ENCODE measurements at places on chromosomes 1 and 21.

GRCh38 chr1:236059011-236059410, 5.9 kb downstream of the NID1 start:
- DNase-seq, result no peak

DNA sequence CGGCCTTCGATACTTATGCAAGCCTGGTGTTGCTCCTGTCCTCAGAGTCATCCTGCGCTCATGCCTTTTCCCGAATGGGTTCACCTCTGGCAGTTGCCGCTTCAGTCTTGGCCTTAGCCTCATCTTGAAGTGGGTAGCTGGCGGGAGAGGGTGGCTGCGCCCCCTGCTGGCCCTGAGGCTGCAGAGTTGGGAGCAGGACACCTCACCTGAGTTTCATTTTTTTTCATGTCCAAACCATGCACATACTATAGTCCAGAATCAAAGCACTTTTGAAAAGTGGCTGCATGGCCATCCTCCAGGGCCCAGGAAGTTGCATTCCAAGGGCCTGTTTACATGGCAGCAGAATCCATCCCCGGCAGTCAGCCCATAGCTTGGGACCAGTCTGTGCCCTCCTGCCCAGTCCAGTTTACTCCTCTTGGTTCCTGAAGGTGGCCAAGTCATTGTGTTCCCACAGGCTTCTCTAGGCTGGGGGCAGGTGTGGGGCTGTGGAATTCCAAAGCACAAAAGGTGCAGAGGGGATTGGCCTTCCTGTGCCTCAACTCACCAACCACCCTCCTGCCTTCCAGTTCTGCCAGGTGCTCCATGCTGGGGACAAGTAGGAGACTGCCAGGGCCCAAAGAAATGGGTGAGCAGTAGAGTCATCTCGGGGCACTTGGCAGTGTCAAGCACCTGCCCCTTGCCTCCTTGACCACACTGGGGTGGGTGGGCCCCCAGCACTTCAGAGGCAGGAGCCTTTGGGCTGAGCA, 44.0 kb downstream of the YARS1 start:
- peak; percentile 90 for DNase-seq

- no peak for DNase-seq
Measured at GRCh38 chr1:32052887-32053286, 19.9 kb upstream of the TMEM39B start.

GRCh38 chr1:70778056-70778762, 269.4 kb downstream of the PTGER3 start:
- no peak for DNase-seq

- no peak for DNase-seq
Measured at GRCh38 chr1:43796111-43796581, 88.8 kb downstream of the ST3GAL3 start.

- DNase-seq, result no peak
Measured at GRCh38 chr1:248631354-248632008, 3.4 kb downstream of the OR2T11 start.

GRCh38 chr1:155166471-155167165, 6.5 kb downstream of the KRTCAP2 start:
- DNase-seq, result peak; percentile 2

- DNase-seq, result no peak
Measured at GRCh38 chr1:194047206-194047605, 860.8 kb upstream of the B3GALT2 start.

GRCh38 chr1:162475539-162476185, 22.0 kb upstream of the UHMK1 start:
- DNase-seq, result no peak

DNA sequence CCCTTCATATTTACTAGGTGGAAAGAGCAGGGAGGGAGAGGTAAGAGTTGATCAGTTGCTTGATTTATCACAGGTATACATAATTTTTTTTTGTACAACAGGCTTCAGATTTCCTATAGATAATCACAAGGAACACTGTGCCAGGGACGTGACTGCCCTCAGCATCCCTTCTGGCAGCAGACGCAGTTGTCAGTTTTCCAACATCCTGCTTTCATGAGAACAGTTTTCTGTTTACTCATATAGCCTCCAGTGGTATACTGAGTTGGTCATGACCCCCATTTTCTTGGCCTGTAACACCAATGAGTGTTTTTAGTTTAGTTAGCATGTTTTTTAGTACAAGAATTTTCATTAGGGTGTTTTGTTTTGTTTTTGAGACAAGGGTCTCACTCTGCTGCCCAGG, 37.9 kb upstream of the PTPRF start:
- no peak for DNase-seq

DNA sequence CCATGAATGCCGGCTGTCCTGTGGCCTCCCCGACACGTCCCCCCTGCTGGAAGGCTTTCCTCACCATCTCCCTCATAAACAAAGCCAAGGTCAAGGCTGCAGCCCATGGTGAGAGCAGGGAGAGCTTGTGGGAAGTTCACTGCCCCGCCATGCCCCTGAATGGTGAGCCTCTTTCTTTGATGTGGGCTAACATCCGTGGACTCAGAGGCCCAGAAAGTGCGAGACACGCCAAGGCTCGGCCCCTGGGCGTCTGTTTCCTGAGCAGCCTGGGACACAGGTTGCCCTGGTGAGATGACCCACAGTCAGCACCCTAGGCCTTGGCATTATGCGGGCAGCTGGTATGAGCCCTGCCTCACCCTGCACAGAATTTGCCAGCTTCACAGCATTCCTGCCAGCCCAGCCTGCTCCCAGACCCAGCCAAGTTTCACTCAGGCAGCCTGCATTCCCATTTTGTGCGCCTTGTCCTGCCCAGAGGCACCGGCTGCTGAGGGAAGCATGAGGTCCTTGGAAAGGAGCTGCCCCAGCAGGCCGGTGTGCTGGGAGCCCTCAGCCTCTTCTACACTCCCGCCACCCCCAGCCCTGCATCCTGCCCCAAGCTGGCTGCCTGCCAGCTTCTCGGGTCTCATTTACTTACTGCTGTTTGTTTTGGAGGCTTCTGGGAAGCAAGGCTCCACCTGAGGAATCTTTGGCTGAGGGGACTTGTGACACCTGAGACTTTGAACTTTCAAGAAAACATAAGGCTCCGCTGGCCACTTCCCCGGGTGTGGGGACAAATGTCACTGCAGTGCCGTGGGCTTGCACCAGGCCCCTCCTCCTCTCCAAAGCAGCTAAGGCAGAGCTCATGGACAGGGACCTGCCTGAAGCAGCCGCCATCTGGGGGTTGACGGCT, 31.9 kb downstream of the NEK2 start:
- peak; percentile 62 for DNase-seq

- DNase-seq, result no peak
Measured at GRCh38 chr1:155607708-155608107, 2.3 kb upstream of the MSTO1 start.

- DNase-seq, result no peak
Measured at GRCh38 chr1:15028102-15028501, 125.4 kb upstream of the TMEM51 start.

DNA sequence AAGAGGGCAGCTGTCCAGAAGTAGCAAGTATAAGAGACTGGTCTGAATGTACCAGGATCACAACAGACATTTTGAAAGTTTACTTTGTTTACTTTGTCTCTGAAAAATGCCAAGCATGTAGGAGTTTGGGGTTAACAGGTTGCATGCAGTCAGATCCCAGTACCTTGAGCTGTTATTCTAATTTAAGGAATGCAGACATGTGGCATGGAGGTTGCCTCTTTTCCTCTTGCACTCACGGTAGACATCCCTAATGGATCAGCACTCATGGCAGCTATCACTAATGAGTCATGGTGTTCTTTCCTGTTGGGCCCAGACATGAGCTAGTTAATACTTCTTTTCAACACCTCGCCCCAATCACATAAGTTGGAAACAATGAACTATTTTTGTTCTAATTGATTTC, 67.3 kb downstream of the GADD45A start:
- DNase-seq, result no peak

DNA sequence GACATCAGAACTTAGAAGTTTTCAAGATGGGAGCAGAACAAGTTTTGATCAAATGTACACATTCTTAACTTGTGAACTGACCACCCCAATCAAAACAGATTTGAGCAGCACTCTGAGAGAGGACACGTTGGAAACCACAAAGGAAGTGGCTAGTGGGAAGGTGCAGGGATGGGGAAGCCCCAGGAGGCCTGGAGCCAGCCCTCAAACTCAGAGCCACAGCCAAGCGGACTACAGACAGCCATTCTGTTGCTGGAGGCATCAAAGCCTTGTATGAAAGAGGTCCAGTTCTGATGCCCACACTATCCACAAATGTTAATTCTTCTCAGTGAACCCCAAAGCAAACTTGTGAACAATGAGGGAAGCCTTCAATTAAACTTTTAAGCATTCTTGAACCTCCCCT, 143.6 kb upstream of the RAB4A start:
- DNase-seq, result no peak

DNA sequence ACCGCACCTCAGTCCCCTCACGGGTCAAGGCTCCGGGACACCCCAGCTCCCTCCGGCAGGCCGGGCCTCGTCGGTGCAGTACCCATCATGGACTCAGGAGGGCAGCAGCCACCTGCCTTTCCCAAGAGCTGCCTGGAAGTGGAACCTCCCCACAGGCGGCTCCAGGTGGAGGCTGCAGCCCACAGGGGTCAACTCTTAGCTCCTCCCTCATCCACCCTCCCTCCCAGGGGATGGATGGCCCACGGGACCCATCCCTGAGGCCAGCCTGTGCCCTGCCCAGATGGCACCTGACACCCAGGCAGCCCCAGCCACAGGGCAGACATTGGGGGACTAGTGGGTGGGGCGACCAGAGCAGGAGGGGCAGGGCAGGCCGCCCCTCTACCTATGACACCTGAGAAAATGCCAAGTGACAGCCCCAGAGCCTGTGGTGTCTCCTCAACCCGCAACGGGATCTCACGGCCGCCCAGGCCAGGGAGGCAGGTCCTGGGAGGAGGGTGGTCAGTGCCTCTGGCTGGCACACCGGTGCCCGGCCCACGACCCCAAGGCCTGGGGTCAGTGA, 1.2 kb upstream of the ARHGEF16 start:
- peak; percentile 91 for DNase-seq

GRCh38 chr1:58059789-58060188, 486.7 kb downstream of the OMA1 start:
- DNase-seq, result no peak

GRCh38 chr1:173212952-173213491, 5.9 kb upstream of the TNFSF4 start:
- no peak for DNase-seq

DNA sequence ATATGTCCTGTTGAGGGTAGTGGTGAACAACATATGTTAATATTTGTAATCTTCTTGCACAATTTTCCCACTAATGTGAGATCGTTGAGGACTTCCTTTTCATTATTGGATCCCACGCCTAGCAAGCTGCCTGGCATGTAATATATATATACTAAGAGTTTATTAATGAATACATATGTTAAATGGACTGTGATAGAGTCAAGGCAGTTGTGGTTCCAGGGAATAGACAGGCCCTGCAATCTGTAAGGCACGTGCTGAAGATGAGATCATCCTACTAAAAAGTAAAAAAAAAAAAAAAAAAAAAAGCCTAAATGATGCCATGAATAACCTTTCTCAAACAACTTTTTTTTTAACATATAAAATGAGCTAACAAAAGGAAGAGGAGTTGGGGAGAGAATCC, 28.9 kb downstream of the PLPPR5 start:
- DNase-seq, result no peak

- no peak for DNase-seq
Measured at GRCh38 chr1:3221112-3222041, 152.4 kb downstream of the PRDM16 start.

- DNase-seq, result no peak
Measured at GRCh38 chr1:23567629-23567995, 8.3 kb upstream of the ID3 start.

DNA sequence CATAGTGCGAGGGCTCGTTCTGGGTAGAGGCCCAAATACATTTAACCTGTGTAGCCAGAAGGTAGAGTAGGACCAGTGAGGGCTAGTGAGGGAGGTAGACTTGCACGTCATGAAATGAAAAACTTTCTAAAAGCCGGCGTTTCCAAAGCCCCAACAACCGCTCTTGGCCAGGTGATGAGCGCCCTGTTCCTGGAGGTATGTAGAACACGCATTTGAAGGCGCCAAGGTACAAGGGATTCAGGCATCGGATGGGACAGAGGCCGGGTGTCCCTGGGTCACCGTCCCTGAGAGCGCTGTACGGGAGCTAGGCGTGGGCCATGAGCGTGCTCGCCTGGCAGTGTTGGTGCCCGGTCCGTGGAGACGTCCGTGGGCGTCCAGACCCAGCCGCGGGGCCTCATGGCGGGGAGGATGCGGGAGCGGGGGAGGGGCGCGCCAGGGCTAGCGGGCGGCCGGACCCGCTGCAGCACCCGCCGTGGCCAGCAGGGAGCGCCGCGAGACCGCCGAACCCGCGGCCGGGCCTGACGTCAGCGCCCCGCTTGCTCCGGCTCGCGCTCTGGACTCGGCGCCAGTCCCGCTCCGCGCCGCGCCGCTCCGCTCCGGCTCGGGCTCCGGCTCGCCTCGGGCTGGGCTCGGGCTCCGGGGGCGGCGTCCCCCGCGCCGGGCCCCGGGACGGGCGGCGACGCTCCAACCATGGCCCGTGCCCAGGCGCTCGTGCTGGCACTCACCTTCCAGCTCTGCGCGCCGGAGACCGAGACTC, at the start of gene PTPRU:
Gene PTPRU, plus strand, starts transcription at position 568 of the 757 bp plus-strand sequence. Its CDS starts 123 bp downstream, at position 691.
- DNase-seq, result peak; percentile 97

GRCh38 chr1:99544328-99544727, 101.6 kb upstream of the PALMD start:
- no peak for DNase-seq

DNA sequence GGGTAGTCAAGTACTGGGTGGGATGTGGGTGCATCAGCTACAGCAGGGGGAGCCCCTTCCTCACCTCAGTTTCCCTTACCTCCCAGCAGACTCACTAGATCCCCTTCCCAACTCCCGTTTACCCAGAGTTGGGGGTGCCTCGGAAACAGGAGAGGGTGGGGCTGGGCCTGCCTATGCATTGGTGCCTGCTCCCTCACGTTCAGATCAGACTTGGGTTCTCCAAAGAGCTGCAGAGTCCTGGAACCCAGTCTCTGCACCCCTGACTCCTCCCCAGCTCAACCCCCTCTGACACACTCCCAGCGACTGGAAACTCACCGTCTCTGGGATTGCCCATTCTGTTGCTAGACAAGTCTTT, 6.0 kb downstream of the FOXO6 start:
- DNase-seq, result no peak

- no peak for DNase-seq
Measured at GRCh38 chr1:238063454-238063853, 172.7 kb upstream of the ZP4 start.

- no peak for DNase-seq
Measured at GRCh38 chr21:31265366-31266013, 78.6 kb downstream of the TIAM1 start.

- no peak for DNase-seq
Measured at GRCh38 chr21:20603236-20603635, 395.0 kb upstream of the NCAM2 start.

GRCh38 chr1:19273106-19273843, 15.3 kb downstream of the AKR7A3 start:
- no peak for DNase-seq
